ENCODE measurements at places on chromosomes 7 and 10.

DNA sequence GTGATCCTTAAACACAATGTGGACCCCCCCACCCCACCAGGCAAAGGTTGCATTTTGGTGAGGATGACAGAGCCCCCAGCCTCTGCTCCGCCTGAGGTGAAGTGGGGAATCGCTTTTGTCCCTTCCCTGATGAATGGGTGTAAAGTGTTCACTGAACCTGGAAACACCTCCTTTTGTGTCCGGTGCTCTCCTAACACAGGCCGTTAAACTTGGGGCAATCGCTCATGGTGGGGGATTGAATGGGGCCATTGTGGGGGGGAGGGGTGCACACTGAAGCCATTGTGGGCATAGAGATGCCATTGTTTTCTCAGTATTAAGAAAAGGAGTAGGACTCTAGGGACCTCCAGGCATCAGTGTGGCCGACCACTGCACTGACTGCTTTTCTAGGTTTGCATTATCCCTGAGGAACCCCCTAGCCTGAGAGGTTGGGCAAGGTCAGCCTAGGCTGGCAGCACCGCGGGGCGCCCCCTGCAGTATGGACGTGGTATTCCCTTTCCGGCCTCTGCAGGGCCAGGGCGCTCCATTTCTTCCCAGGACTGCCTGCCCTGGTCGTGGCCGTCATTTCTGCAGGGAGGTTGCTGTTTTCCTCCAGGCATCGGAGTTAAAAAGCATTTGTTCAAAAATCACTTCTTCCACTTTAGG lies 158.3 kb downstream of the TCF7L2 start:
- DNase-seq = no peak

GRCh38 chr7:36318116-36318515 lies 71.5 kb upstream of the ANLN start:
- DNase-seq = no peak

GRCh38 chr7:151556592-151556991 lies 36.9 kb upstream of the RHEB start:
- DNase-seq = no peak

GRCh38 chr10:24041834-24042233 lies 167.1 kb upstream of the KIAA1217 start:
- DNase-seq = no peak

DNA sequence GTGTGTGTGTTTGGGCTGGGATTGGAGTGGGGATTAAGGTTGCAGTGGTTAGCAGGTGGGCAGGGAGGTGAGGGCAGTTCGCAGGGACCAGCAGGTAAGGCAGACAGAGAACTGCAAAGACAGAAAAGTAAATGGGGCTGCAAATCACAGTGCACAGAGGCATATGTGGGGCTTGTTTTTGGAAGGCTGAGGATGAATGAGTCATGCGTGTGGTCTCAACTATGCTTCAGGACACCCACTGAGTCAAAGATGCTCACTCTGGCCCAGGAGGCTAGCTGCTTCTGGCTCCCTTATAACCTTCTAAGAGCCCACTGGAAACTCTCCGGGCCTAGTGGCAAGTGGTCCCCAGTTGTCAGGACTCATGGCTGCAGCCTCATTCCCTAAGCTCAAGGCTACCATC lies 118.2 kb downstream of the ZNF248 start:
- no peak for DNase-seq

- no peak for DNase-seq
Observed at GRCh38 chr7:75955331-75955955, 39.0 kb downstream of the TMEM120A start.

All from NCI-H1092 (cell line).